ENCODE measurements at places on chromosomes 2 and 18.

DNA sequence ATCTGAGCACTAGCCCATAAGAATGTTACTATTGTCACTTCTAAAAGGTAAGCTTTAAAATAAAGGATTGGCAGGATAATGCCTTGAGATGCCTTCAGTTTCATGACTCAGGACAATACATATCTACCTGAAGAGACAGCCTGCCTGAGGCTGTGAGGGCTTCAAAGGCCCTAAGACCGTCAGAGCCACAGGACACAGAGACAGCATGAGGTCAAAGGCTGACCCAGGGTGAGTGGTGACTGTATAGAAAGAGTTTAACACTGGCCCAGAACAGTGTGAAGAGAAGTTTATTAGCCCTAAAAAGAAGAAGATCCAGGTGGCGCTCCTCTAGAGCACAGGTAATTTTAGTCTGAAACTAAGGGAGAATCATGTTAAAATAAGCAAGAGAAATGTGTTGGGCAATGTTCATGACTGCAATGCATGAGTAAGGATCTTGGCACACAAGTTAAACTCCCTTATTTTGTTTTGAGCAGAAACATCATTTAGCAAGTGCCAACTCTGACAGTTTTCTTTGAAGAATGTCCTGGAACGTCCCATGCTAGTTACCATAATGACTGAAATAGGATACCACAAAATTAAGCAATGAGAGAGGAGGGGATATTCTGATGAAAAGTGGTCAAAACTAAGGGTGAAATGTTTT, 78.1 kb upstream of the FAM110C start:
- DNase-seq, result no peak

DNA sequence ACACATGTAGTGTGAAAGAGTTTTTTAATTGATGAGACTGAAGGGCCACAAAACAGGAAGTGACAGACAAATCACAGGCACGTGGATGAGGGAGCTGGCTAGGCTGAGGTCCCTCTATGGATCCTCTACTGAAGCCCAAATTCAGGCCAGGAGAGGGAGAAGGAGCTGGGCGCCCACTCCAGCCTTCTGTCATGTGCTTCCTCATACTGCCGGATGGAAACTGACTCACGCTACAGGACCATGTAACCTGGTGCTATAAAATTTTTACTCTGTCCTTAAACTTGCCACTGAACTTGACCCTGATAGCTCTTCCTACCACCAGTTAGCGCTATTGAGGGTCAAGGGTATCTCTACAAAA, 31.3 kb downstream of the PSTPIP2 start:
- no peak for DNase-seq

- DNase-seq, result no peak
Measured at GRCh38 chr2:118954297-118955060, 12.5 kb downstream of the MARCO start.

DNA sequence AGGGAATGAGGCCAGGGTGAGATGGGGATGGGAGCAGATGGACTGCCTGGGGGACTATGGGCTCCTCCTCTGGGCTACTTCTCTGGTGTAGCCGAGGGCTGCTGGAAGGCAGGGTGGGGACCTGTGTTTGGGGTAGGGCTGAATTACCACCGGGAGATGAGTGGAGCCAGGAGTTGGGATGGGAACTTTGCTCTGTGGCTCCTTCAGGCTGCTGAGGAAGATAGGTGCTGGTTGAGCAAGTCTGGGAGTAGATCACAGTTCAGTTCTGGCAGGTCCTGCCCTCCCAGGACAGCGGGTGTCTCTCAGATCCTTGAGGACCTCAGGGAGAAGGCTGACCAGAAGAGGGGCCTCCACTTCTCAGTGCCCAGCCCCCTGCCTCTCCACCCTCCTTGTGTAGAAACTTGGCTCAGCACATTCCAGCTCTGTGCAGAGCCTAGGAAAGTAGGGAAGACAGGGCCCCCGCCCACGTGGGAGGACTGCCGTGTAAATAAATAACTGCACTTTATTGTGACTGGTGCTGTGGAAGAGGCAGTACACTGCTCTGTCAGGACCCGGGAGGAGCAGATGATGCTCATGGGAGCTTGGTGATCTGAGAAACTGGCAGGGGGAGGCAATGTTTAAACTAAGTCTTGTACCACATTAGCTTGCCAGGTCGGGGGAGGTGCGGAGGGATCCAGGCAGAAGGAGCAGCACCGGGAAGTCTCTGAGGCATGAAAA, 15.3 kb downstream of the TET3 start:
- no peak for DNase-seq

GRCh38 chr2:32212295-32212694, 46.6 kb downstream of the SLC30A6 start:
- DNase-seq, result no peak

DNA sequence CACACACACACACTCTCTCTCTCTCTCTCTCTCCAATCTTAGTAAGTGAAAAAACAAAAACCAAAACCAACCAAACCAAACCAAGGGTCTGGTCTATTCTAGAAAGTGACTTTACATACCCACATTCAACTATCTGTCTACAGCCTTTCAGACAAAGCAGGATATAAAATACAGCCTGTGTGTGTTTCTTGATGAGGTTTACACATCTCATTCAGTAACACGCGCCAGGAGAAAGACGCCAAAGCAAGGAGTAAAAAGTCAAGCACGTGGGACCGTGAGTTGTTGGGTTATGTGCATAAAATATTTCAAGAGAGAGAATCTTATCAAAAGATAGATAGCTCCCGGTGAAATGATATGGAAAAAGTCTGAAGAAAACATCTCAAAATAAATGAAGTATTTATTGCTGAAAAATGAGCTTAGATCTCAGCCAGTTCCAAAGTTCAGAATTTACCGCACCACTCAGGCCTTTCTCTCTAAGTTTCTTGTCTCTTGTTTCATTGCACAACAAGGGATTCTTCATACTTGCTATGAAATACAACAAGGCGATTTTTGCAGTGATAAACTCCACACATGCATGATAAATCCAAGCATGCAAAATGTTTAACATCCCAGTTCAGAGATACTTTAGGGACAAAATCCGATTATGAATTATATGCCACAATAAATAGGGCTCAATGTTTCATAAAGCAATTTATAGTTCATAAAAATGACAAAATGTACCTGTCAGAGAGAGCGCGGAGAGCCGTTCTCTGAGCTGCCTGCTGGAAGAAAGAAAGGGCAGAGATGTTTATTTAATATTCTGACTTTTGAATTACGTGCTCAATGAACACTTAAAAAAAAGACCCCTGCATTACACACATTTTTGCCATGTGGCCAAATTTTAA, 159.3 kb upstream of the REV1 start:
- DNase-seq, result no peak

- no peak for DNase-seq
Measured at GRCh38 chr18:3052411-3052758, 39.4 kb upstream of the LPIN2 start.

DNA sequence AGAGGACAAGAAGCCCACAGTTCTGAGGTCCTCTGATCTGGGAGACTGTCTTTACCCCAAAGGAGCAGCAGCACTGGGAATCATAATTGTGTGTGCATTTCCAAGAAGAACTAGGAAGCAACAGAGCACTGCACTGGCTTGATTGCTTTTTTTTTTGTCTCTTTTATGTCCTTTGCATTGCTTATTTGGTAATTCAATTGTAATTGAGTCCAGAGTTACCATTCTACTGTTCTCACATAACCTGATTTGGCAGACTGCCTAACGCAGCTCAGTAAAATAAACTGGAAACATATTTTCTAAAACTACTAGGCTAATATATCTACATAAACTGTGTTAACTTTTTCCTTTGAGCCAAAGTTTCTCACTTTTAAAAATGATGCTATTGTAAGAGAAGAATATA, 190.3 kb upstream of the SLC8A1 start:
- no peak for DNase-seq

DNA sequence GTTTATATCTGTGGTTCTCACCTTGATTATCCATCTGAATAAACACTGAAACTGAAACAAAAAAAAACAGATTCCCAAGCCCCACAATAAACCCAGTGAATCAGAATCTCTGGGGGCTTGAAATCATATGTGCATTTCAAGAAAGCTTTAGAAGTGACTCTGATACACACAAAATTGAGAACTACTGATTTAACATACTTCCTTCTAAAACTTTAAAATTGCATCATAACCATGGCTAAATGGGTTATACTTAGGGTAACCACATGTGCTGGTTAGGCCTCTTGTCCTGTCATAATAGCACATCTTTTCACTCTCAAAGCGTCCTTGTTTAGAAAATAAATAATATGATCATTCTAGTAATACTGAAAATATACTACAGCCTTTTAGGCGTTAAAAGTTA, 100.9 kb downstream of the ATAD2B start:
- DNase-seq, result no peak

DNA sequence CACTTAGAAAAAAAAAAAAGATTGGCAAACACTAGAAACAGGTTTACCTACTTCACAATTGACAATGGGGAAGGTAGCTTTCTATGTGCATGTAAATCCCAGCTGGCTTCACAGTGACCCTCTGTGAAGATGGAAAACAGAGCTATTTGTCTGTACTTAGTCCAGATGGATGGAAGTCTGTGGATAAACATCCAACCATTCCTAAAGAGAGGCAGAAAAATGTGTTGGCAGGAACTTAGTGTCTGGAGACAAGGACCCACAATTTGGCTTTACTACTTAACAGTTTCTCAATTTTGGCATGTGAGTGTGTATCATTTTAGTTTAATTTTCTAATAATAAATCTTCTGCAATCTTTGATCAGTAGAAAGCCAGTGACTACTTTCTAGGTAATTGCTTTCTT, 154.4 kb downstream of the RAD51AP2 start:
- DNase-seq, result no peak

- no peak for DNase-seq
Measured at GRCh38 chr2:82158150-82158549, 1853.6 kb upstream of the LRRTM1 start.

- no peak for DNase-seq
Measured at GRCh38 chr2:62180975-62181374, 14.9 kb upstream of the B3GNT2 start.

Measured in activated T-helper 1 cell treated with anti-CD3 and anti-CD28 coated beads, Interleukin-2, amount 50 U/mL, for 16 hours (primary cell).